ENCODE measurements at places on chromosomes 3 and 15.

DNA sequence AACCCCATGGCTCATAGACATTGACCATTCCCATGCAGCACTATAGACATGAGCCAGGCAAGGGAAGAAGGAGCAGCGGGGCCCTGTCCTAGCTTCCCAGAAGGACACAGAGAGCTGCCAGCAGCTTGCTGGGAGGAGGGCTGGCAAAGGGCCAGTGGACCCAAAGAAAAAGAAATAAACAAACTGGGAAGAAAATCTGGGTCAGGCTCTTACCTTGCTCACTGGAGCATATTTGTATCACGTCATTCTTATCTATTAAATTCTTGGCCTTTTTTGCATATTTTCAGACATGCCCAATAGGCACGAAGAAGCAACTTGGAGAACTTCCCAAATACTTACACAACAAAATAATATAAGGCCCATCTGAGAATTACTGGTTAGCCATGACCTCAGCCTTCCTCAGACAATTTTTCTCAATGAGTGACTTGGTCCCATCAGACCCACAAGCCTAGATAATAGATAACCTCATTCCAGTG is 28.4 kb downstream of the RASGRP1 start:
- H3K4me3 ChIP-seq = no peak overlapping the region
- no peaks in the 10 kb centered on the region for H3K27me3 ChIP-seq
- H3K36me3 ChIP-seq = no peaks in the 10 kb centered on the region
- peaks cover 16% of the 10 kb centered on the region for H3K4me1 ChIP-seq
- H3K27ac ChIP-seq = no peak overlapping the region
- DNase-seq = no peak

DNA sequence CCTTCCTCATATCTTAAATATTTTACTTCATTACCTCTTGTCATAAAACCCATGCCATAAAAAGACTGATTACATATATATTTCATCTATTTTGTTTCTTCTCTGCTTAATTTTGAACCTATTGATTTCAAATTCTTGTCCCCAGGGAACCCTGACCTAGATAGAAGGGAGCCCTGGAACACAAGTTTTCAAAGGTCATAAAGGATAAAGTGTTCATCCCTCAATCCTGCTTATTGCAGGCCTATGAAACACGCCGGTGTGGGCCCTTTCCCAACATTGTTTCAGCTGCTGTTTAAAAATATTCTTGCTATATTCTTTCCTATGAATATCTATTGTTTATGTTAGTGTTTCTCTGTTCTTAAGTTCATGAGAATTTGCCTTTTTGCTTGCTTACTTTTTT is 1389.5 kb upstream of the GBE1 start:
- H3K4me3 ChIP-seq = no peak overlapping the region
- H3K27me3 ChIP-seq = no peaks in the 10 kb centered on the region
- H3K36me3 ChIP-seq = no peaks in the 10 kb centered on the region
- H3K4me1 ChIP-seq = no peaks in the 10 kb centered on the region

GRCh38 chr3:16048435-16049318 is 125.8 kb upstream of the GALNT15 start:
- no peak overlapping the region for H3K27ac ChIP-seq
- no peak overlapping the region for H3K4me3 ChIP-seq
- no peaks in the 10 kb centered on the region for H3K36me3 ChIP-seq
- H3K4me1 ChIP-seq = peaks cover 18% of the 10 kb centered on the region
- DNase-seq = no peak

GRCh38 chr3:53230789-53231188 is 25.0 kb downstream of the TKT start:
- no peak for DNase-seq

- H3K4me1 ChIP-seq = peaks cover 10% of the 10 kb centered on the region
- no peak overlapping the region for H3K27ac ChIP-seq
- no peaks in the 10 kb centered on the region for H3K27me3 ChIP-seq
Observed at GRCh38 chr3:69647511-69648110, 91.7 kb upstream of the MITF start.

DNA sequence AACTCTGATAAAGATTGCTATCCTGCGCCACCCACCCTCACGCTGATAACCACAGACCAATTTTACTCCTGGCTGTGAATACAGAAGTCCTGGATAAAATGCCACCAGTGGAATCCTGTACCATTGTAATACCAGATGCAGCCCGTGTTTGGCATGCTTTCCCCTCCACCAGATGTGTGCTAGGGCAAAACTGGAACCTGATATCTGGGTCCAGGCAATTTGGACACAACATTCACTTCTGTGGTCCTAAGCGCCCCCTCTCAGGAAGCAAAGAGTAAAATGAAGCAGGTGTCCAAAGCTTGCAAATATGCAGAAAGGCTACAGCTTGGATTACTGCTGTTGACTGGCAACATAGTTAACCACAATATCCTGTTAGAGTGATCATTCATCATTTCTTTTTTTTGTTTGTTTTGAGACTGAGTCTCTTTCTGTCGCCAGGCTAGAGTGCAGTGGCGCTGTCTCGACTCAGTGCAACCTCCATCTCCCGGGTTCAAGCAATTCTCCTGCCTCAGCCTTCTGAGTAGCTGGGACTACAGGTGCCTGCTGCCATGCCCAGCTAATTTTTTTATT is 32.8 kb downstream of the LOXL1 start:
- H3K4me3 ChIP-seq = no peak overlapping the region
- no peak for DNase-seq
- peaks cover 17% of the 10 kb centered on the region for H3K4me1 ChIP-seq
- H3K27me3 ChIP-seq = no peaks in the 10 kb centered on the region
- H3K36me3 ChIP-seq = no peaks in the 10 kb centered on the region

- H3K4me3 ChIP-seq = no peak overlapping the region
- no peaks in the 10 kb centered on the region for H3K36me3 ChIP-seq
- no peaks in the 10 kb centered on the region for H3K27me3 ChIP-seq
- DNase-seq = no peak
Observed at GRCh38 chr3:36580716-36581115, 183.6 kb downstream of the DCLK3 start.

GRCh38 chr3:43246976-43247375 is 39.4 kb upstream of the SNRK start:
- no peaks in the 10 kb centered on the region for H3K27me3 ChIP-seq
- peaks cover 24% of the 10 kb centered on the region for H3K4me1 ChIP-seq
- H3K36me3 ChIP-seq = no peaks in the 10 kb centered on the region
- H3K4me3 ChIP-seq = no peak overlapping the region

DNA sequence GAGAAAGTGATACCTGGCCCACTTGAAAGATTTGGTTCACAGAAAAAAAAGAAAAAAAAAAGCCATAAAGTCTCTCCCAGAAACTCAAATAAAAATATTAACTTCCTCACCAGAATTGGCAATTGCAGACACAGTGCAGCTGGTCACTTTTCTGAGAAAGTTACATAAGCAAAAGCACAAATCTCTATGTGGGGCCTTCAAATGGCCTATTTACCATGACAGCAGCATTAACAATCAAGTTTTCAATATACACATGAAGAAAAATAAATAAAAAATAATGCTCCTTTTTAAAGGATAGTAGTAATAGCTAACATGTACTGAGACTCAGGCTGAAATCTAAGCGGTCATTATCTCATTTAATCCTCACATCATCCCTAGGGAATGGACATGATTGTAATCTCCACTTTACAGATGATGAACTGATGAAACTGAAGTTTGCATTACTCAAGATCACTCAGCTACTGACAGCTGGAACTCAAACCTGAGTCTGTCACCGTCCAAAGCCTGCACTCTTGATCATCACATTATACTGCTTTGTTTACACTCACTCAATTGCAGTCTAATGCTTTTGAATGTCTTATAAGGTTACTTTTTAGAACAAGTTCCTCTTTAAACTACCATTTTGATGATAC is 3.3 kb downstream of the NPTN start:
- H3K27ac ChIP-seq = peak overlapping the region; percentile 99
- H3K4me3 ChIP-seq = peak overlapping the region; percentile 100
- H3K27me3 ChIP-seq = no peaks in the 10 kb centered on the region
- DNase-seq = no peak
- H3K4me1 ChIP-seq = peaks cover 87% of the 10 kb centered on the region

DNA sequence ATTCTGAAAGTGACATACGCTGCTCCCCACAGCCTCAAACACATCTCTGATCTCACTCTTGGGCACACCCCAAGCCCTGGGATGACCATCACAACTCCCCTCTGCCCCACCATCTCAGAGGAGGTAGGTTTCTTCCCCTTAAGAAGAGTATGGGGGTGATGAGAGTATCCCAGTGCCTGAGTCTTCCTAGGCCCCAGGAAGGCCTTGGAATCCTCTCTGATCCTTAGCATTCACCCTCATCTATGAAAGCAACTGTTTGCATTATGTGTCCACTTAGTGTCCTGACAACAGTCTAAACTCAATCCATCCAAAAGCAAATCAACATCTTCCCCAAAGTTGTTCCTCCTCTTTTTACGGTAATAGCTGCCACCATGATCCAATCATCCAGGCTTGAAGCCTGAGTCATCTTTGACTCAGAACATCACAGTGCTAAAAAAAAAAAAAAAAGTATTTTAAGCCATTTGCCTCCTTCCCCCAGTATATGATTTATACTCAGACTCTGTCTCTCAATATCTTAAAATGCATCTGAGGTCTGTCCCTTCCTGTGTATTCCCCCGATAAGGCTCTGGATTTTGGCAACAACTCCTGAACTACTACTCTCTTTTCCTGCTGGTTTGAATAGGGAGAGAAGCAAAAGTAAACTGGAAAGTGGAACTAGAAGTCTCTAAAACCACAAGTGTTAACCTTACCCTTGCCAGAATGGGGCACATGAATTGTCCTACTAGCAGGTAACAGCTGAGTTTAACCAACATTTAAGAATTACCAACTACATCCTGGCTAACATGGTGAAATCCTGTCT is 22.5 kb downstream of the POPDC2 start:
- peak overlapping the region; percentile 9 for H3K4me3 ChIP-seq
- H3K27ac ChIP-seq = peak overlapping the region; percentile 83
- peaks cover 23% of the 10 kb centered on the region for H3K4me1 ChIP-seq
- no peaks in the 10 kb centered on the region for H3K27me3 ChIP-seq
- peak; percentile 34 for DNase-seq

DNA sequence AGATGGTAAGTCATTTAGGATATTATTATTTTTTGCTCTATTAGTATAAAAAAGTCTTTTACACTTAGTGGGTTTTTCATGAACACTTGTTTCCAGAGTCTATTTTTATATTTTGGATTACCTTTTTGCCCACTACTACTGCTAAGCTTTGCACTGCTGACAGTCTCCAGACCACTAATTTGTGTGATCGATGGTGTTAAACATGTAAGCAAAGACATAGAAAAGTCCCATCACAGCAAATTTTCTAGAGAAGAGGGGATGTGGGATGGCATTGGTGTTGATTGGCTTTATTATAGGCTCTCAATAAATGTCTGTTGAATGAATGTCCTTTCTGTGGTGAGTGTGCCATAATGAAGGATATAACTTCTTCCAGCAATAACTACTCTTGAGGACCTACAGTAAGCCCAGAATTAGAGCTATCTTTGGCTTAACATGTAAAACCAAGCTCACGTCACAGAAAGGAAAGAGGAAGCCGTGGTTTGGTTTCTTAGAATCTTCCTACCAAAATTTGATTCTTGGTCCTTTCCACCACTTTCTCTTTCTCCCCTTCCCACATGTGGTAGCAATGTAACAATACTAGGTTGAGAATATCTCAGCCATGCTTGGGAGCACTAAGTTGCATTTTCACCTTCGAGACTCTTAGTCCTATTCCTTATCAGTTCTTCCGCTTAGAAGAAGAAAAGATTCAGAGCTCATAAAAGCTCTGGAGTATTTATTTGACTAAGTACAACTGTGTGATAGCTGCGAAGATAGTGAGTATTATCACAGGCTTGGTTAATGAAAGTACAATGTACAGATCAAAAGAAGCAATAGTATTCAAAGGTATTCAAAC is 90.6 kb upstream of the UMPS start:
- H3K4me3 ChIP-seq = no peak overlapping the region
- no peaks in the 10 kb centered on the region for H3K36me3 ChIP-seq
- H3K27ac ChIP-seq = no peak overlapping the region
- no peak for DNase-seq
- no peaks in the 10 kb centered on the region for H3K27me3 ChIP-seq

DNA sequence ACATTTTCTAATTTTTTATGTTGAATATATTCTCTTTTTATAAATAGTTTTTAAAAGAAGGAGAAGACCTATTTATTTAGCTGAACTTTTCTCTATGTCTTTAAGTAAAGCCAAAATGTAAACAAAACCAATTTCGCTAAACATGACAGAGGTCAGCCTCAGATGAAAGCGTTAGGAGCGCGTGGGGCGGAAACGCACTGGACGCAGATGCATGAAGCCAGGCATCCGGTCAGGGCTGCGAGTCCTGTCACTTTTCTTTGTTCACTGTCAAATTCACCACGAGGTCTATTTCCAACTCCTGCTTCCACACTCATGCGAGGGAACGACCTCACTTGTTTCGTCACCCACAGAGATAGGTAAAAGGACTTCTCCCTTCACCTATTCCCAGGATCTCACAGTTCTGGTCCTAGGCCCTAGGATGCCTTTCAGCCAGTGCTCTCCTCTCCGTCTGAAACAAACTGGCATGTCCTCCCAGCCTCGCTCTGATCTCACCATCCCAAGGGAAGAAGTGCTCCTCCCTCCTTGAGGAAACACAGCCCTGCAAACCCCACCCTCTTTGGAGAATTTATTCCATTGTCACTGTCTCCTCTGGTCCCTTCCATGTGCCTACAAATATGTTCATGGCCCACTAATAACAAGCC is 57.9 kb downstream of the ITGB5 start:
- no peaks in the 10 kb centered on the region for H3K36me3 ChIP-seq
- H3K4me1 ChIP-seq = peaks cover 66% of the 10 kb centered on the region
- DNase-seq = no peak
- H3K4me3 ChIP-seq = no peak overlapping the region
- peak overlapping the region; percentile 79 for H3K27ac ChIP-seq

DNA sequence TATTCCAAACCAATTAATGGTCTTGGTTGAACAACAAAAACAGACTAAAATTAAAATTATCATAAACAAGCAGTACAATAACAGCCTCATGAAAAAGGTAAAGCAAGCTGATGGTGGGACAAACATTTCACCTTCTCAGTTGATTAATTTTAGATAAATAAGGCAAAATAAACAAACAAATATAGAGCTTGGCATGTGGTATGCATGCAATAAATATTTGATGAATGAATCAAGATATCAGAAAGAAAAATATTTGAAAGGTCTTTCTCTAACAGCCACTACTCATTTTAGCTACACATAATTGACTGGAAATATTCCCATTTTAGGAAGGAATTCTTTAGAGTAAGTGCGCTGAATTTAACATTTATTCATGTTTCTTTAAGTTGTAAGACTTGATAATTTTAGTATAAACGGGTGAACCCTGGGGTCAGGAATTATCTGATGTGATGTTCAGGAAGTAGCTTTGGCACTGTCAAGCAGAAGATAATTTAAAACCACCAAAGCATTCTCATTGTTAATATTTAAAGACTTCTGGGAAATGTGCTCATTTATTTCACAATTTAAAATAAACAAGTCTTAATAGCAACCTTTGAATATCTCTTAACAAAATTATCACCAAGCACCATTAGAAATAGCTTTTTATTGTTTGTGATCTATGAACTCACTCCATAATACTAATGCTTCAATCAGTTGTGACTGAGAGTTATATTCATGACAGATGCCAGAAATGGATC is 372.3 kb upstream of the TGFBR2 start:
- H3K4me3 ChIP-seq = no peak overlapping the region
- peaks cover 8% of the 10 kb centered on the region for H3K4me1 ChIP-seq
- H3K36me3 ChIP-seq = no peaks in the 10 kb centered on the region
- no peak overlapping the region for H3K27ac ChIP-seq
- DNase-seq = no peak
- no peaks in the 10 kb centered on the region for H3K27me3 ChIP-seq

- no peaks in the 10 kb centered on the region for H3K27me3 ChIP-seq
- H3K4me1 ChIP-seq = peaks cover 61% of the 10 kb centered on the region
- no peak for DNase-seq
- H3K36me3 ChIP-seq = no peaks in the 10 kb centered on the region
Observed at GRCh38 chr15:99571299-99571698, 5.5 kb downstream of the MEF2A start.
